ENCODE measurements at places on chromosomes 1 and 21.

DNA sequence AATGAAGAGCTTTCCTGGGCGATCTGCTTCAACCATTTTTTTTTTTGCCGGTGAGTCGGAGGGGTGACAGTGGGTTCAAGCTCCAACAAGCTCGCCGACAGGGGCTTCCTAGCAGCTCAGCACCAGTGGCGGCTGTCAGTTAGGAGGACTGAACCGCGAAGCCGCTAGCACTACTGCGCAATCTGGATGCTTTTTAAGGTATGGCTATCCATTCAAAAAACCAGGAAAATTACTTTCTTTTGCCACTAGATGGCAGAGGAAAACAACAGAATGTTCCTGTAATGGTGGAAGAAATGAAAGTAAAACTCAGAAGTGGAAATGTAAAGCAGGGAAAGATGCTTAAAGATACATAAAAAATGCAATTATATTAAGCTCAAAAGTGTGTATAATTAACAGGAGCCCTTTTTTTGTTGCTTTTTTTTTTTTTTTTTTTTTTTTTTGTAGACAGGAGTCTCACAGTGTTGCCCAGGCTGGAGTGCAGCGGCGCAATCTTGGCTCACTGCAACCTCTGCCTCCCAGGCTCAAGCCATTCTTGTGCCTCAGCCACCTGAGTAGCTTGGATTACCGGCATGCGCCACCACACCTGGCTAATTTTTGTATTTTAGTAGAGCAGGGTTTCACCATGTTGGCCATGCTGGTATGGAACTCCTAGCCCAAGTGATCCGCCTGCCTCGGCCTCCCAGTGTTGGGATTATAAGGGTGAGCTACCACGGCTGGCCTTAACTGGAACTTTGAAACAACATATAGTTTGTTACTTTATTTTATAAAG is 8.5 kb downstream of the KYAT3 start:
- peak; percentile 76 for DNase-seq

DNA sequence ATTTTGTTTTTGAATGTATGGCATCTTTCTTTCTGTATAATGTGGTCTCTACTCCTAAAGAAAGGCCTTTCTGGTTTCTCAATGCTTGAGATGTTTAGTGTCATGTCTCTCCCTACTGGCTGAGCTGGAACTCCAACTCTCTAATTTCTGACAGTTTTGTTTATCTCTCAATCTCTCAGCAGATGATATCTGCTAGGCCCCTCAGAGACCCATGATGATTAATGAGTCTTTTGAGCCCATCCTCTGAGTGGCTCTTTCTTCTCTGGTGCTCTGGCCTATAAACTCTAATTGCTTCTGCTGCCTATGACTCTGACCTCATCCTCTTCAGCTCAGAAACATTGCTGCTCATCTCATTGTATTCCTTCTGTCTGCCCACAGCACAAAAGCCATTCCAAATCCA is 46.6 kb downstream of the CRB1 start:
- DNase-seq: no peak

- DNase-seq: no peak
Measured at GRCh38 chr1:170659399-170660035, 4.4 kb upstream of the PRRX1 start.

DNA sequence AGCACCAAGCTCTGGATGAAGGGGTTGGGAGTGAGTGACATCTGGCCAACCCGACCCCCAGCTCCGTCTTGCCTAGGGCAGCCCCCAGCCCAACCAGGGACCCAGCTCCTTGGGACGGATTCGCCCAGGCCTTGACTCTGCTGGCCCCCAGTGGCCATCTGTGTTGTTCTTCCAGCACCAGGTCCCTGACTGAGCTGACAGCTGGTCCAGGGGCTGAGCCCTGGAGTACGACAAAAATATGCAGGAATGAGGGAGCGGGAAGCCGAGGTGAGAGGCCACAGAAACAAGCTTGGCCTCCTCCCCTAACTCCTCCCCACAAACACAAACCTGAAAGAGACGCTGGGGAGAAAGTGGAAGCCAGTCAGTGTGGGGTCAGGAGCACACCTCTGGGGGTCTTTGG is 55.0 kb upstream of the PAX7 start:
- DNase-seq: peak; percentile 34

- no peak for DNase-seq
Measured at GRCh38 chr1:62325681-62326080, 6.4 kb upstream of the KANK4 start.

GRCh38 chr1:69707103-69707502 is 139.4 kb downstream of the LRRC7 start:
- no peak for DNase-seq

DNA sequence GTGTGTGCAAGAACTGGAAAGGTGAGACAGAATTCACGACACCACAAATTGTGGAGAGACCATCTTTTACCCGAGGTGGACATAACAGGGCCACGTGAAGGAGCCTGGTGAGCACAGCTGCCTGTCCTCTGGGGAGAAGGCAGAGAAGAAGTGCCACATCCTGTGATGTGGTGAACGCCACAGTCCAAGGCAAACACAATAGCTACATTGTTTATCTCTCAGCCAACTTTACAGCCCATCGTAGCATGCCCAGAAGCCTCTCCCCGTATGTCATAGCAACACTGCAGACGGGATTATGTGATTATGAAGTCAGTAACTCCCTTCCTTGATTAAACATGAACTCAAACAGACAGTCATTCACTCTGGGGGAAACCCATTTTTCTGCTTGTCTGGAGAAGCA is 612.2 kb downstream of the SMYD3 start:
- no peak for DNase-seq

GRCh38 chr1:14817223-14818170 is 219.0 kb downstream of the KAZN start:
- no peak for DNase-seq

- DNase-seq: no peak
Measured at GRCh38 chr21:17045214-17045853, 467.5 kb upstream of the CXADR start.

GRCh38 chr1:234605399-234605982 is 4.5 kb downstream of the IRF2BP2 start:
- no peak for DNase-seq

DNA sequence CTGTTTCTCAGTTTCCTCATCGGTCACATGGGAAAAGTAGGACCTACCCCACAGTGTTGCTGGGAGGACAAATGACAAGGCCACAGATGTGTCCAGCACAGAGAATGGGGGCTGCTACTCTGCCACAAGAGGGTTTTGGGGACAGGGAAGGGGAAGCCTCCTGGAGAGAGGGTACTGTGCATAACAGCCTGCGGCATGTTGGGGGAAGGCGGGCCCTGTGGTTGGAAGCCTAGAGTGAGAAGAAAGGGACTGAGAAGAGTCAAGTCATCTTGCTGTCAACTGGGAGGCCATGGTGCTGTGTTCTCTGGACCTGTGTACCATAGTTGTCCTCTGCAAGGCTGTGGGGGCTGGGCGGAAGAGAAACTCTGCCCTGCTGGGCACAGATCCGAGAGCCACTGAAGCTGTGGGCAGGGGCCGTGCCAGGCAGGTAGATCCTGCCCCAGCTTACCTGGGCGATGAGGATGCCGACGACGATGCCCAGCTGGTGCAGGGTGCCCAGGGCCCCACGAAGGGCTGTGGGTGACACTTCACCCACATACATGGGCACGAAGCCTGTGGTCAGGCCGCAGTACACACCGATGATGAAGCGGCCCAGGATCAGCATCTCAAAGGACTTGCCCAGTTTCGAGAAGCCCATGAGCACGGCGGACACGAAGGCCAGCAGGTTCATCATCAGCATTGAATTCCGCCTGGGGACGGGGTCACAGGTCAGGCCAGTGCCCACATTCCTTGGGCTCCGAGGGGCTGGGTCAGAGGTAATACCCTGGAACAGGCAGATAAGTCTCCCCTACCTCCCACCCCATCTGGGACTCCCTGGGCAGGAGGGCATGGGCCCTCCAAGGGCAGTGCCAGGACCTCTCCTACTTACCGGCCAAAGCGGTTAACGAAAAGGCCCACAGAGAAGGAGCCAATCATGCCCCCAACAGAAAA is 28.2 kb downstream of the SLC2A1 start:
- no peak for DNase-seq

DNA sequence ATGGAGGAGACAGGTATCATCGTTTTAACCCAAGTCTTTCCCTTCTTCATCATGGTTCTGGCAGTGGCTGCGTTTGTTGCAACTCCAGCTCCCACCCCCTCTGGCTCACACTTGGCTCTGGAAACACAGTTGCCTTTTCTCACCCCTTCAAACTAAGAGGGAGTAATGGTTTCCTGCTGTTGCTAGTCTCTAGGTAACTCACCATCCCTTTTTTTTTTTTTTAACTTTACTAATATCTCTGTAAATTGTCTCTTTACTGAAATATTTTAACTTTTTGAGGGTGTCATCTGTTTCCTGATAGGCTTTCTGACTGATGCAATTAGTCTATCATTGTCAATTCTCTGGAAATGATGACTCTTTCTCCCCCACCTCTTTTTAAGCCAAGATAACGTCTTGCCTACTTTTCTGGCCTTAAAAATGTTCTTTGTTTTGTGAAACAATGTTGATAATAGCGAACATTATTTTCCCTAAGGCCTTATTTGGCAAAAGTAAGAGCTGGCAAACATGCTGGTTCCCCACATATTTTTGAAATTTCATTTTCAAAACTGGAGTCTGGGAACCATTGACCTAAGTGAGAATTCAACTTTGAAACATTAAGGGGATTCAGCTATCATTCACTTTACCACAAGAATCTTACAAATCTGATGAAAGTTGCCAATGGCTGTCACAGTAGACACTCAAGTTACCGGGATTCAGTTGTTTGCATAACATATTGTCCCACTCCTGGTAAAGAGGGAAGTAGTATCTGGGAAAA is 85.3 kb downstream of the LEPR start:
- no peak for DNase-seq

- no peak for DNase-seq
Measured at GRCh38 chr1:30816211-30817076, 58.9 kb upstream of the LAPTM5 start.

GRCh38 chr1:117631359-117632160 is 25.7 kb downstream of the TENT5C start:
- DNase-seq: no peak

- no peak for DNase-seq
Measured at GRCh38 chr1:184823080-184823479, 68.4 kb upstream of the EDEM3 start.

DNA sequence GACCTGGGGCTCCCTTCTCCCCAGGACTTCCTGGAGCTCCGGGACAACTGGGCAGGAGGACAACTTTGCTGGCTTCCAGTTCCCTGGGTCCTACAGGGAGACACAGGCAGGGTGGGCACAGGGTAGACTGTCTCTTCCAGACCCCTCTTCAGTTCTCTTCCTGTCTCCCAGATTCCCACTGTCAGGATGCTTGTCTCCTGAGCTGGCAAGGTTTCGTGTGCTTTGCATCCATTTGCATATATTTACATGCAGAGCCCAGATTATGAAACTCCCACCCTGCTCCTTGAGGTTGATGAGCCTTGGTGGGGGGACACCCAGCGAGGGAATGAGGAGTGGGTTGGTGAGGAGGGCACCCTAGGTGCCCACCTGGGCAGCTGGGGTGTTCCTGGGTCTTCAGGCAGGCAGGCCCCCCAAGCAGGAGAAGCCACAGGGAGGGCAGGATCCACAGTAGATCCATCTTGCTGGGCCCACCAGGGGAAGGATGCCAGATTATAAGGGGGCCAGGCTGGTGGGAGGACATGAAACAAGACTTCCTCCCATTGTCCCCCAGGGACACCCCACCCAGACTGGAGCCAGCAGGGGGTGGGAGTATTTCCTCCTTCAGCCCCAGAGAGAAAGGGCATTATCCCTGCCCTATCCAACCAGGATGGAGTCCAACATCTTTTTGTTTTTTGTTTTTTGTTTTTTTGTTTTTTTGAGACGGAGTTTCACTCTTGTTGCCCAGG is at the start of gene FCN3:
FCN3 (minus strand) TSS at position 463 of the 725 bp plus-strand sequence; CDS start at position 457, 6 bp downstream.
- DNase-seq: no peak

GRCh38 chr1:37602750-37603694 is 7.3 kb upstream of the GNL2 start:
- DNase-seq: peak; percentile 34

GRCh38 chr21:17709266-17709611 is 96.5 kb upstream of the BTG3 start:
- DNase-seq: no peak
